ENCODE measurements at places on chromosomes 1 and 21.

DNA sequence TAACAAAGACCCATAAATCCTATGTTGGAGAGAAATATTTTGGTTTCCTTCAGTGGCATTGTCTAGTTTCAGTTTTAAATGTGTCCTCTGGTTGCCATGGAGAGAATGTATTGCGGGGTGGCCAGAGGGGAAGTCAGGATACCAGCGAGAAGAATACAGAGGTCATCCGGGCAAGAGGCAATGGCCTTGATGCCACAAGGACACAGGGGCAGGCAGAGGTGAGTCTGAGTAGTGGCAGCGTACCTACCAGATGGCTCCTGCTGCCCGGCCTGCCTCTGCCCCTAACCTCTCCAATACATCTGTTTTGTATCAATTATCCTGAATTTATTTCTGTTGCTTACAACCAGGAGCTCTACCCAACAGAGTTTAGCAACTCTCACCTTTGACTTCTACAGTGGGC is 14.9 kb downstream of the KLHDC7A start:
- no peak for DNase-seq

GRCh38 chr1:111424281-111424680 is 3.3 kb downstream of the OVGP1 start:
- DNase-seq = no peak

GRCh38 chr1:21696931-21697330 is 27.8 kb upstream of the RAP1GAP start:
- DNase-seq = no peak

DNA sequence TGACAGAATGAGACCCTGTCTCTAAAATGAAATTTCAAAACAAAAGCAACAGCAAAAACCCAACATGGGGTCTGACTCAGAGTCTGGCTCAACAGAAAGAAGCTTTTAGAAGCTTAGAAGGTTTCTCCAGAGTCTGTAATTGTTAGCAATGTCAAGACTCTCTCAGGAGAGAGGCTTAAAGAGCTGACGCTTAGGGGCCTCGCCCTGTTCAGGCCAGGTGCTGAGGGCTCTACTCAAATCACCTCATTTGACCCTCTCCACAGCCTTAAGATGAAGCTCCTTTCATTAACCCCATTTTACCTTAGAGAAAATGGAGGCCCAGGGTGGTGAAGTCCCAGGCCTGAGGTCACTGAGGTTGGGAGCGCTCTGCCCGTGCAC is 5.3 kb upstream of the KIF17 start:
- DNase-seq = no peak

- no peak for DNase-seq
These were observed 126.5 kb downstream of the ADSS2 start for GRCh38 chr1:244325056-244325758.

Data from stimulated activated CD8-positive, alpha-beta memory T cell treated with anti-CD3 and anti-CD28 coated beads, Interleukin-4, amount 100 ng/mL, for 1 hour (primary cell).